ENCODE measurements at places on chromosomes 1 and 21. TPM values are rescaled to one million over a fixed set of nuclear protein-coding genes. Genes with fewer than 3 reads are reported as not detected.
A peak's percentile ranks its signal among the peaks of the same experiment; 100 is the strongest.

- no peaks in the 10 kb centered on the region for H3K27me3 ChIP-seq
- H3K36me3 ChIP-seq = no peaks in the 10 kb centered on the region
- no peaks in the 10 kb centered on the region for H3K4me1 ChIP-seq
- H3K4me3 ChIP-seq = peak overlapping the region; percentile 38
- H3K27ac ChIP-seq = peak overlapping the region; percentile 41
Observed at GRCh38 chr1:166947398-166948043, 27.8 kb downstream of the ILDR2 start.

- no peak overlapping the region for H3K4me3 ChIP-seq
- no peaks in the 10 kb centered on the region for H3K4me1 ChIP-seq
- no peak overlapping the region for H3K27ac ChIP-seq
- H3K27me3 ChIP-seq = no peaks in the 10 kb centered on the region
Observed at GRCh38 chr1:22763487-22764200, 53.0 kb downstream of the EPHB2 start.

DNA sequence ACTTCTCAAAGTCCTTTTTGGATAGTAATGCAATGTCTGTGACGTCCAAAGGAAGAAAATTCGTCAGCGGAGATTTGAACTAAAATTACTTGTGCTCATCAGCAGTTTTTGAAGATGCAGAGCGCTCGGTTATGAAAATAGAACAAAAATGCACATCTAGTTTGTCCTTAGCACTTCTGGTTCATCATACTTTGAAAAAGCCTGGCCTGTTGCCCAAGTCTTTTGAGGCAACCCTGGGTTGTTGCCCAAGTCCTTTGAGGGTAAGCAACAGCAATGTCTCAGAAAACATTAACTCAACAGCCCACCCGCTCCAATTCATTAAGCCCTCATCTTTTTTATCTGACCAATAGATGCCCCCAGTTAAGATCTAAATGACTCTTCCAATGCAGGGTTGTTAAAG lies 91.9 kb downstream of the HUNK start:
- H3K27me3 ChIP-seq = no peaks in the 10 kb centered on the region
- no peak overlapping the region for H3K27ac ChIP-seq
- no peak overlapping the region for H3K4me3 ChIP-seq
- no peaks in the 10 kb centered on the region for H3K4me1 ChIP-seq

- H3K27ac ChIP-seq = no peak overlapping the region
- H3K4me3 ChIP-seq = no peak overlapping the region
- peaks cover 9% of the 10 kb centered on the region for H3K36me3 ChIP-seq
- no peaks in the 10 kb centered on the region for H3K4me1 ChIP-seq
- no peak for DNase-seq
- no peaks in the 10 kb centered on the region for H3K27me3 ChIP-seq
Observed at GRCh38 chr1:15540186-15540585, 13.5 kb downstream of the DNAJC16 start.

DNA sequence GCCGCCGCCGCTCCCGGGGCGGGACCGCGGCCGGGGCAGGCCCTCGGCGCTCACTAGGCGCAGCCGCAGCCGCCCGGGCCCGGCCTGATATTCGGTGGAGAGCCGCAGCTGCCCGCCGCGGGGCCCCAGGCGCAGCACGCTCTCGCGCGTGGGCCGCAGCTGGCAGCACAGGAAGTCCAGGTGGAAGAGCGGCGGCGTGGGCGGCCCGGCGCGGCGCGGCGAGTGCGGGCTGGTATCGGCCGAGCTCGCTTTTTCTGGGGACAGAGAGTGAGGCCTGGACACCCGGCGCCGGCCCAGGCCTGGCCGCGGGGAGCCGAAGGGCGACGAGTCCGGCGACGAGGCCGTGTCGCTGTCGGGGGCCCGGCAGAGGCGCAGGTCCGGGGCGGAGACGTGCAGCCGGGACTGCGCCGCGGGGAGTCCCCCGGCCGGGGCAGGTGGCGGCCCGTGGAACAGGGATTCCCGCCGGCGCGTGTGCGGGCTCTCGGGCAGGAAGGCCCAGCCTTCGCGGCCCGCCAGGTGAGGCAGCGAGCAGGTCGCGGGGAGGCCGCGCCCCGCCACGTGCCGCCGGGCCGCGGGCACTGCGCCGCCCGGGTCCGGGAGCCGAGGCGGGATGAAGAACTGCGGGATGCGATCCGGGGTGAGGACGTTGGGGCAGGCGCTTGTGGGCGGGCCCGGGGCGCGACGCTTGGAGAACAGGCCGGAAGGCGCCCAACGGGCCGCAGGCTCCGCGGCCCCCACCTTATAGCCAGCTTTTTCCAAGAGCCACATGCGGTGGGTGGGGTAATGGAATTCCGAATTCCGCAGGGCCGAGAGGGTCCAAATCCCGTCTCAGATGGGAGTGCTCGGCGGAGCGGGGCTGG lies 1.2 kb downstream of the C2CD4D start:
- H3K27ac ChIP-seq = peak overlapping the region; percentile 85
- no peak for DNase-seq
- H3K36me3 ChIP-seq = no peaks in the 10 kb centered on the region
- peaks cover 33% of the 10 kb centered on the region for H3K4me1 ChIP-seq
- H3K27me3 ChIP-seq = no peaks in the 10 kb centered on the region

GRCh38 chr1:116501125-116501869 lies 69.5 kb downstream of the CD58 start:
- no peaks in the 10 kb centered on the region for H3K36me3 ChIP-seq
- no peaks in the 10 kb centered on the region for H3K4me1 ChIP-seq
- no peak for DNase-seq

- H3K27me3 ChIP-seq = no peaks in the 10 kb centered on the region
- H3K4me3 ChIP-seq = no peak overlapping the region
- peak; percentile 90 for DNase-seq
- peaks cover 34% of the 10 kb centered on the region for H3K4me1 ChIP-seq
Observed at GRCh38 chr1:55277377-55278130, 62.4 kb upstream of the USP24 start.

DNA sequence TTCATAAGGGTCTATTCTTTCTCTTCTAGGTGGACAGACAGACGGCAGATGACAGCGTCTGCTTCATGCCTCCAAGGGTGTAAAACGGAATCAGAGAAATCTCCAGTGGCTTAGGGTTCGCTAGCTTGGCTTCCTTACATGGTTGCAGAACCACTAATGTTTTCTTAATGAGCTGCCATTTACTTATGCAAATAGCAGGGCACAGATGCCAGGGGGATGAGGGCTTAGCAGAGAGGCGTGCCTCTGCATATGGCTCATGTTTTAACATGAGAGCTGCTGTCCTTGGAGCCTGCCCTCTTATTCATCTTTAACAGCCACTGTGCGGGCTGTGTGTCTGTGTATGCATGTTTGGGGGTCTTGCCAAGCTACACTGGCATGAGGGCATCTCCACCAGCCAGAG lies 119.6 kb downstream of the IER5 start:
- no peak for DNase-seq

DNA sequence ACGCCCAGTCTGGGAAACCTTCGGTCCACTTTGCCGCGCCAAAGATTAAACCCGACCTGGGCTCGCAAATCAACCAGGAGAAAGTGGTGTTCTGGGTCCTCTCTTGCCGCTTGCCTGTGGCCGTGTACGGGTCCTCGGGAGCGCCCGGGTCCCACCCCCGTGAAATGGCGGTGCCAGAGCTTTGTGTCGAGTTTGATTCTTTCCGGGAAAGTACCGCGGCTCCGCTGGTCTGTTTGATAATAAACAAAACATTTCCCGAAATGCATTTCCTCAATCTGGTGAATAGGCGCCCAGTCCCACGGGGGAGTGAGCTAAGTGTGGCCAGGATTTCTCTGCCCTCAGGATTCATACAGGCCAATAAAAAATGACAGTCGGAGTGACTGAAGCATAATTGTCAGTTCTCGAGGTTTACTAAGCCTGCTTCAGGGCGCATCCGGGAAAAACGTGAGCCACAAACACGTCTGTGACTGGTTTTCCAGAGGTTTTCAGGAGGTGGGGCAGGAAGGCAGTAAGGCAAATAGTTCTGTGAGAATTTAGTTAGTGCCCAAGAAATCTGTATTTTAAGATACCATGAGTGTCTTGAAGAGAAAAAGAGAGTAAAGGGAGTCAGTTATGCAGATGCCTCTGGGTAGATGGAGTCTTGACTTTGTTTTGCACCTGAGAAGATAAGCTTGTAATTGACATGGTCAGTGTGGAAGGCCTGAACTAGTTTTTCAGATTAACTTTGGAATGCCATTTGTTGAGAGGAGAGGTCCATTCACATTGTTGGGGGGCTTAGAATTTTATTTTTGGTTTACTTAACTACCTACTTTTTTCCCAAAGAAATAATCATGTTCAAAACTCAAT lies 675 bp downstream of the IFNAR1 start:
- H3K4me3 ChIP-seq = peak overlapping the region; percentile 96
- H3K27ac ChIP-seq = peak overlapping the region; percentile 99
- DNase-seq = peak; percentile 61
- H3K27me3 ChIP-seq = no peaks in the 10 kb centered on the region

- H3K4me3 ChIP-seq = no peak overlapping the region
- H3K27ac ChIP-seq = no peak overlapping the region
- DNase-seq = no peak
- H3K4me1 ChIP-seq = peaks cover 19% of the 10 kb centered on the region
- H3K36me3 ChIP-seq = no peaks in the 10 kb centered on the region
Observed at GRCh38 chr1:205746757-205747412, 3.1 kb downstream of the NUCKS1 start.

DNA sequence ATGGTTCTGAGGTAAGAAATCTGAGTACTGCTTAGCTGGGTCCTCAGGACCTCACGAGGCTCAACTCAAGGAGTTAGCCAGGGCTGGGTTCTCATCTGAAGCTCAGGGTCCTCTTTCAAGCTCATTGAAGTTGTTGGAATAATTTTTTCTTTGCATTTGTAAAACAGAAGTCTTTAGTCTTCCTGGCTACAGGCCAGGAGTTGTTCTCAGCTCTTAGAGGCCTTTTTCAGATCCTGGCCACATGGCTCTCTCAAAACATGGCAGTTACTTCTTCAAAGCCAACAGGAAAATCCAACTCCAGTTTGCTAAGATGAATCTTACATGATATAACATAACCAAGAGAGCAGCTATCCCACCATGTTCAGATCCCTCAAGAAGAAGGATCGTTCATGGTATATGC lies 92.3 kb upstream of the CHODL start:
- no peak overlapping the region for H3K4me3 ChIP-seq
- H3K27ac ChIP-seq = no peak overlapping the region
- no peaks in the 10 kb centered on the region for H3K4me1 ChIP-seq
- DNase-seq = no peak
- no peaks in the 10 kb centered on the region for H3K27me3 ChIP-seq
- no peaks in the 10 kb centered on the region for H3K36me3 ChIP-seq

LAX1 gene
- 1.5 TPM for total RNA-seq

RYR2 gene
- total RNA-seq = 0.22 TPM

RPRD2 gene
- total RNA-seq = 27.5 TPM

CD84 gene
- 12.0 TPM for total RNA-seq

FAM151A gene
- total RNA-seq = not detected

ARHGEF11 gene
- total RNA-seq = 58.4 TPM

All from tibial nerve (tissue), 4 donors.